ENCODE measurements at places on chromosomes 7 and 10.

DNA sequence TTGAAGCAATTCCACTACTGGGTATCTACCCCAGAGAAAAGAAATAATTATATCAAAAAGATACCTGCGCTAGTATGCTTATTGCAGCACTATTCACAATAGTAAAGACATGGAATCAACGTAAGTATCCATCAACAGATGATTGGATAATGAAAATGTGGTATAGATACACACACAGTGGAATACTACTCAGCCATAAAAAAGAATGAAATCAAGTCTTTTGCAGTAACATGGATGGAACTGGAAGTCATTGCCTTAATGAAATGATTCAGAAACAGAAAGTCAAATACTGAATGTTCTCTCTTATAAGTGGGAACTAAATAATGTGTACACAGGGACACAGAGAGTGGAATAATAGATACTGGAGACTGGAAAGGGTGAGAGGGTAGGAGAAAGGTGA is 7.4 kb upstream of the SLC35B4 start:
- no peak for DNase-seq

GRCh38 chr7:151013733-151014497 is 10.4 kb downstream of the ATG9B start:
- DNase-seq = no peak

GRCh38 chr10:9234191-9234590 is 1179.7 kb downstream of the GATA3 start:
- DNase-seq = no peak

GRCh38 chr7:28477041-28477442 is 64.7 kb downstream of the CREB5 start:
- no peak for DNase-seq

DNA sequence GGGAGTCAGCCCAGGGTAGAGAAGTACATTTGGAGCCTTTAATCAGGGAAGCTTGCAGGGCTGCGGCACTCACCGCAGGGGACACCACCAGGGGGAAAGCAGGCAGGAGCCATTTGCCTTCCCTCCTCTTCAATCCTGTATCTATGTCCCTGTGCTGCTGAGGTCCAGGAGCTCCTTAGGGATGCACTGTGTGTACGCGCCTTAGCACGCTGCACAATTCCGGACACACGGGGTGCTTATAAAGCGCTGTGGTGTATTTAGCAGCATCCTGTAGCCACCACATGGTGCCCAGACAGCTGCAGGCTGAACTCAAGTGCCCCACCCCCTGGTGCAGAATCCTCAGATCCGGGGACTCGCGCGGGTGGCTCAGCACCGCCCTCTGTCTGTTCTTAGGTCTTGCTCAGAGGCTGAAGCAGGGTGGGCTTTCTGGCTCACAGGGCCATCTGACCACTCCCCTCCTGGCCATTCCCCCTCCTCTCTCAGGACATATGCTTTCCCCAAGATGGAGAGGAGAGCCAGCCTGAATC is 421.4 kb downstream of the SDK1 start:
- DNase-seq = peak; percentile 86

- DNase-seq = no peak
Measured at GRCh38 chr10:92502296-92502808, 71.5 kb downstream of the IDE start.

DNA sequence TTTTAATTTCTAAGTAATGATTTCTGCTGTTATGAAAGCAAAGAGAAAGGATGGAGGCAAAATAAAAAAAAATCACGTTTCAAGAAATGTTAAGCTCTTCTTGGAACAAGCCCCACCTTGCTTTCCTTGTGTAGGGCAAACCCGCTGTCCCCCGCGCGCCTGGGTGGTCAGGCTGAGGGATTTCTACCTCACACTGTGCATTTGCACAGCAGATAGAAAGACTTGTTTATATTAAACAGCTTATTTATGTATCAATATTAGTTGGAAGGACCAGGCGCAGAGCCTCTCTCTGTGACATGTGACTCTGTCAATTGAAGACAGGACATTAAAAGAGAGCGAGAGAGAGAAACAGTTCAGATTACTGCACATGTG is 2.4 kb downstream of the ADRB1 start:
- no peak for DNase-seq

DNA sequence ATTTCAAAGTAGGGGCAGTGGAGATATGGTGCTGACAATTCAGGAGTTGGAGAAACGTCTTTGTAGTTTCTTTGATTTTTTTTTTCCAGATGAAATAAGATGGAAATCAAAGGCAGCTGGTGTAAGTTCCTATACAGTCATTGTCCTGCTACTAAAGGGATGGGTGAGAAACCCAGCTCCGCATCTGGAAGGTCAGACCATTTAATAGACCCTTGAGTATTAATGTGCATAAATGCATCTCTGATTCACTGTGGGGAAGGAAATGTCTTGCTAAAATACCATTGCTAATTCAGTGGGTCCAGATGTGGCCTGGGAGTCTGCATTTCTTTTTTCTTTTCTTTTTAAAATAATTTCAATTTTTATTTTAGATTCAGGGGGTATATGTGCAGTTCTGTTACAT is 15.5 kb downstream of the ABCB4 start:
- DNase-seq = no peak

GRCh38 chr10:12504628-12505027 is 155.3 kb downstream of the CAMK1D start:
- DNase-seq = no peak

DNA sequence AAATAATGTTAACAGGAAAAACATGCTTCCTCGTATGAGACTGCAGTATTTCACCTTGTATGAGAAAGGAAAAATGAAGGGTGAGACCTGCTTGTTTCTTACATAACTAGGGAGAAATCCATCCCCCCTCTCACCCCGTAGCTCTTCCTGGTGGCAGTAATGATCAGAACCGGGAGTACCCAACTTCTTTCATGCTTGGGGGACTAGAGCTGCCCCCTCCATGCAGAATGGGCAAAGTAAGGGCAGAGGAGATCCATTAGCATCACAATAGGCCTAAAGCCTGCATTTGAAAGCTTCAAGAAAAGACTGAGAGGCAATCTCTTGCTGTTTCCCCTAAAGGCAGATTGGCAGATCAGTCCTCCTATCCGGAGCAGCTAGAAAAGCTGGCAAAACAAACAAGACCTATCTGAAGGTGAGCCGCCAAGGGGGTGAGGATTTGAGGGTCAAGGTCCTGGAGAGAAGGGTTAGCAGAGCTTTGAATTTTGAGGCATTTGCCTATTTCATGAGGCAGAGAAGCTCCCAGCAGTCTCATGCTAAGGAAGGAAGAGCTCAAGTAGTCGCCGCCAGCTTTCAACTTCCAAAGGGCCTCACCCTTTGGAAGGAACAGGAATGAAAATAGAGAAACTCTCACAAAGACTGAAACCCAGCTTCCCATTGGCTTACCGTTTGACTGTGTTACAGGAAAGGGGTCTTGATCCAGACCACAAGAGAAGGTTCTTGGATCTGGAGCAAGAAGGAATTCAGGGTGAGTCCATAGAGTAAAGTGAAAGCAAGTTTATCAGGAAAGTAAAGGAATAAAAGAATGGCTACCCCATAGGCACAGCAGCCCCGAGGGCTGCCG is 36.2 kb downstream of the BAG3 start:
- DNase-seq = no peak

GRCh38 chr7:130899071-130899560 is 165.1 kb upstream of the KLF14 start:
- DNase-seq = no peak

DNA sequence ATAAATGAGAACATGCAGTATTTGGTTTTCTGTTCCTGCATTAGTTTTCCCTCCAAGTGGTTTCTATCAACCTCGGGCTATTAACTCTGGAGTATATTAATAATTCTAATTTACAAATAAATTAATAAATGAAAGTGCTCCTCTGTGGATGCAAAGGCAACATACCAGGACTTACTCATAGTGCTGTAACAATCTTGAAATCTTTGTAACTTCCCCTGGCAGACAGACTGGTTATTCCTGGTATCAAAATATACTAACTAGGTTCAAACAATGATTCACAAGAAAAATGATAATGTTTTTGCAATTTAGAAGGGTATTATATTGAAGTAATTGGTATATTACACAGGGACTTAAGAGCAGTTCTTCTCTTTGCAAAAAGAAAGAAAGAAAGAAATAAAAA is 177.2 kb downstream of the FANK1 start:
- DNase-seq = no peak

GRCh38 chr7:140390466-140391190 is 7.7 kb downstream of the SLC37A3 start:
- no peak for DNase-seq

DNA sequence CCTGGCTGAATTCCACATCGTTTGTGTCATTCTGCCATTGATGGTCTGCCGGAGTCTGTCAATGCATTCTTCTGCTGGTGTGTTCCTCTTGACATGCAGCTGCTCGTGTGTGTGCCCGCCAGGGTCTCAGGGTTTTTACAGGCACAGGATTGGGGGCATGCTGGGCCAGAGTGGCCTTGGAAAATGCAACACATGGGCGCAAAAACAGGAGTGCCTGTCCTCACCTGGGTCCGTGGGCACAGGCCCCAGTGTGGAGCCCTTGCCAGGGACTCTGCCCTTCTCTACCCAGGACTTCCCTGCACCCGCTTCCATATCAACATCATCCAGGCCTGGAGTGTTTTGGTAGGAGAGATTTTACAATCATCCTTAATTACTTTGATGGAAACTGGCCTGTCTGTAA is 340.7 kb downstream of the KIF20B start:
- no peak for DNase-seq

DNA sequence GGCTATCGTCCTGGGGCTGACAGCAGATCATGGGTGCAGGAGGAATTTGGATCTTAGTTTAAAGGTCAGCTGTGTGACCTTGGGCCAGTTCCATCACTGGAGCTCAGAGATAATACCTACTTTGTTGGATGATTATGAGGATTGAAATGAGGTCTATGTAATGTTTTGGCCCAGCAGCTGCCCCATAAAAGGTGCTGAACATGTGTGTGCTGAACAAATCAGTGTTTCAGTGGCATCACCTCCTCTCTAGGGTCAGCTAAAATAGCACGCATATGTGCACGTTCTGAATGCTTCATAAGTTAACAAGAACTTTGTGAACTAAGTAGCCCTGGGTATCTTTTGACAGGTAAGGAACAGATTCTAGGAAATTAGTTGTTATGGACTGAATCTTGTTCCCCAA is 84.8 kb upstream of the LRRC18 start:
- DNase-seq = no peak

GRCh38 chr7:122369756-122370155 is 65.2 kb upstream of the FEZF1 start:
- DNase-seq = no peak

- no peak for DNase-seq
Measured at GRCh38 chr7:5348134-5349004, 65.6 kb downstream of the SLC29A4 start.

- no peak for DNase-seq
Measured at GRCh38 chr7:48595756-48596155, 328.6 kb upstream of the CDC14C start.

GRCh38 chr10:59808896-59809643 is 55.8 kb upstream of the MRLN start:
- DNase-seq = peak; percentile 3

DNA sequence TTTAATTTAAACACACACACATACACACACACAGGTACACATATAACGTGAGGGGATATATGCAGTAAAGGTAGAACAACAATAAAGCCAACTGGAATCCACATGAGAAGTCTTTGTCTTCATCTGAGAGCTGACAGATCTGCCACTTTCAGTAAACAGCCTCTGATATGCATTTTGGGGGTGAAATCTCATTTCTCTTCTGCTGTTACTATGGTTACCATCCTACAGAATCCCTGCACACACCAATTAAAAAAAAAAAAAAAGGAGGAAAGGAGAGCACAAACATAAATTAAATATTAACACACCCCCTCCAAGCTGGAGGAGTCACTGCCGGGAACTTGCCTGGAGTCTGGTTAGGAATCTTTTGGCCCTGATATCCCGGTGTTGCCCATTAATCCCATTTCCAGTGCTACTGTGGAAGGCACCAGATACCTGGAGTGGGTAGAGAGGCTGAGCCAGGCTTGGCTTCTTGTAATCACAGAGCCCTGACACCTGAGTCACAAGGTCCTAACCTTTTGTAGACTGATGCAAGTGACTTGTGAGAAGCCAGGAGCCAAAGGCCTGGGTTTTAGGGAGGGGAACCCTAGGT is 169.1 kb downstream of the LHFPL3 start:
- DNase-seq = no peak

DNA sequence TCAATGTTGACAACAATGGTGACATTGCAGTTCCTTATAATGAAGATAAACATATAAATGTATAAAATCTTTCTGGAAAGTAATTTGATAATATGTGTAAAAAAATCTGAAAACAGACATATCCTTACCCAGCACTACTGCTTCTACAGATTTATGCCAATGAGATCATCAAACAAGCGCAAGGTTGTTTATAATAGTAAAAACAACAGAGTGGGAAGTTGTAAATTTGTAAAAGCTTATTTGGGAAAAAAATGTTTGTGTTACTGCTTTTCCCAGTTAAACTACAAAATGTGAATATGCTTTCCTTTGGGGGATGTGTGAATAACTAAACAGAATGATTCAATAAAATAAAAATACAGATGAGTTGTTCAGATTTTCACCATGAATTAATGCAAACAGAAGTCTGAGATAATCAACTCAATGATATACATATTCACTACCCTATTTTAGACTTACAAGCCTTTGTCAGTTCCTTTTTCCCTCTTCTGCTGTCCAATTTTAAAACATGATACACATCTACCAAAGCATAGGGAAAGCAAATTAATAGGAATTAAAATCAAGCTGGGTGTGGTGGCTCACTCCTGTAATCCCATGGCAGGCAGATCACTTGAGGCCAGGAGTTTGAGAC is 82.1 kb downstream of the USP6NL start:
- no peak for DNase-seq

DNA sequence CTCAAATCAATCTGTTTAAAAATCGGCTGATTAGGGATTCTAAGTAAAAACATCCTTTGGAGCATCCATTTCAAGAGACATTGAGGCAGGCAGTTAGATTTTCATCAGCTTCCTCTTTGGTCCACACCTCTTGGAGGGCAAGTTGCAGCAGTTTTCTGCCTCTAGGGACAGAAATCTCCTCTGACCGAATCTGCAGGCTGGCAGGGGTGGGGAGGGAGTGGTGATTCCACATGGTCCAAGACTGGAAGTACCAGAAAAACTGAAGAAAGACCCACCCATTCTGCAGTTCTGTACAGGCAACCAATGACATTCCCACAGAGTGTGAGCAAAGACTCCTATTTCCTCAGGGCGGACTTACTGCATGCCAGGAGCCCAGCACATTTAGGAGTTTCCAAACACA is 29.0 kb downstream of the FGFBP3 start:
- no peak for DNase-seq

GRCh38 chr10:62732841-62733653 is 71.5 kb upstream of the ADO start:
- no peak for DNase-seq

DNA sequence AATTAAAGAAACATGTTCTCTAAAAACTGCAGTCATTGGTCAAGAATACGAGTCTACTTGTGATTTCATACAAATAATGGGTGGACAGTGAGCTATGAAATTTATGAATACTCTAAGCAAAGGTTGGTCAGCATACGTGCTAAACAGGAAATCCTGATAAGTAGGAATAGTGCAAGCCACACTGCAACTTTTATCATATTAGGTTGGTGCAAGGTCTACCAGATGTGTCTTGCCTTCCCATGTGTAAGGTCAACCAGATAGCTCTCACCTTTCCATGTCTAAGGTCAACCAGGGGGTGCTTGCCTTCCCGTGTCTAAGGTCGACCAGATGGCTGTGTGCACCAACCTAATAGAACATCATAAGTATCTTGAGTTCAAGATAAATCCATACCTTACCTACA is 2.0 kb upstream of the ITGB1 start:
- no peak for DNase-seq

All from SHP77 (cell line).